SK-N-SH (cell line): ENCODE measurements at places on chromosomes 4 and X. TPM values are rescaled to one million over a fixed set of nuclear protein-coding genes. Genes with fewer than 3 reads are reported as not detected.

DNA sequence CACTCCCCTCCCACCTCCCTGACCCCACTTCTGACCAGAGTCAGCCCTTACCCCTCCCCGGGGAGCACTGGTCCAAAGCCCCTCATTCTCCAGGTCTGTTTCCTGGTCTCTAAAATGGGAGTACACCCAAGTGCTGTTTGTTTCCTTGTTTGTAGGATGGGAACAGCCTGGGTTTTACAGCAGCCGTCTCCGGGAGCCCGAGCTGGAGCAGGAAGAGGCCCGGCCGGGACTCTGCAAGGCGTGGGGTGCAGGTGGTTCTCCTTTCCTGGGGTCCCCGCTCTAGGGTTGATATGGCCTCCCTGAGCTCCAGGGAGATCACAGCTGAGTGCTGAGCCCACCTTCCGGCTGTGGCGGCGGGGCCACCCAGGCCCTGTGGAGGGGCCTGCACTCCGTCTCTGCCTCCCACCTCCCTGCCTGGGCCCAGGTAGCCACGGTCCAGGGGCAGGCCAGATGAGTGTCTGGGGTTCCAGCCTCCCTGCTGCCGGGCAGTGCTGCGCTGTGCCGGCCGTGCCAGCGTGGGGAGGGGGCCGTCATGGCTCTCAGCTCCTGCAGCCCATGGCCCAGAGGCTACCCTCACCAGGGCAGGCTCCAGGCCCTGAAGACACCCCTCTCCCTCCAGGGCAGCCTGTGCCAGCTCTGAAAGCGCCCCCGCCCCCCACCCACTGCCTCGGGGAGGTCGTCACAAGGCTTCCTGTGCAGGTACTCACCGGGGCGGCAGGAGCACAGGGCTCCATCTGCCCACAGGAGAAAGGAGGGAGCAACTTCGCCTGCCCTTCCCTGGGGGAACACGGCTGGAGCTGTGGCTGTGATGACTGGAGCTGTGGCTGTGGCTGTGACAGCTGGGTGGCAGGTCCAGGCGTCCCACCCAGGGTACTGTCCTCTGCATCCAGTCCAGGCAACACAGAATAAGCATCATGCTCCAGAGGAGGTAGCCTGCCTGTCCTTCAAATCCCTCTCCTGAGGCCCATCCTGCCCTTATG, 98.8 kb downstream of the ADRA2C start:
- DNase-seq, result peak; percentile 24

GRCh38 chr4:154877110-154877760, 96.2 kb downstream of the RBM46 start:
- no peak for DNase-seq

Gene PTPN13
- polyA plus RNA-seq, result 5.5 and 7.0 TPM in 2 replicates

Gene ARR3
- polyA plus RNA-seq, result not detected in 2 replicates

DNA sequence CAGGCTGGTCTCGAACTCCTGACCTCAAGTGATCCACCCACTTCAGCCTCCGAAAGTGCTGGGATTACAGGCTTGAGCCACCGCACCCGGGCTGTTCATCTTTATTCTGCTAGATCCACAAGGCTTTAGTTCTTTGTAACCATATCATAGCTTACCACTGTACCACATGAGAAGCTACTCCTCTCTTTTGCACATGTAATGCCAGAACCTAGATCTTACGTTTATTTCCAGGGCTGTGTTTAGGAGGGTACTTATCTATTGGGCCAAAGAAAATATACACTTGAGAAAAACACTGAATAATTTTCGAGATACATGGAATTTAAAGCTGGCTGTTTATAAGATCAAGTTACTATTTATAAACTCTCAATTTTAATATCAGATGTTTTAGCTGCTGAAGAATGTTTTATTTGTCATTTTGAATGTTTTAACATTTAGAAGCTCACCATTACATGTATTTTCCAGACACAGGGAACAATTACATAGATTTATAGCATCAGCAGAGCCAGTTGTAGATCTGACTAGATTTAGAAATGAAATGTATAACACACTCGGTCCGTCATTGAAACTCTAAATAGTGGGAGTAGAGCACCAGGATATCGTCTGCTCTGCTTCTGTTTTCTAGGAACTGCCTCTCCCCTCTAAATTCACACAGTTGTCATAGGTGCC, 155.3 kb upstream of the HAND2 start:
- no peak for DNase-seq

Gene CLDN34
- not detected in 2 replicates for polyA plus RNA-seq

Gene GNPDA2
- polyA plus RNA-seq, result 7.8 and 11.4 TPM in 2 replicates

Gene SPINK2
- polyA plus RNA-seq, result not detected in 2 replicates
